ENCODE measurements at places on chromosomes 11 and 22. TPM values are rescaled to one million over a fixed set of nuclear protein-coding genes. Genes with fewer than 3 reads are reported as not detected.
A peak's percentile ranks its signal among the peaks of the same experiment; 100 is the strongest.

GRCh38 chr11:104488561-104488960, 324.6 kb upstream of the PDGFD start:
- H3K4me1 ChIP-seq: peaks cover 7% of the 10 kb centered on the region
- no peaks in the 10 kb centered on the region for H3K36me3 ChIP-seq
- no peaks in the 10 kb centered on the region for H3K27me3 ChIP-seq
- no peak overlapping the region for H3K27ac ChIP-seq
- H3K4me3 ChIP-seq: peak overlapping the region; percentile 5

The DEUP1 gene
- total RNA-seq: not detected

- H3K4me3 ChIP-seq: no peak overlapping the region
- peak; percentile 95 for DNase-seq
- no peaks in the 10 kb centered on the region for H3K27me3 ChIP-seq
- peak overlapping the region; percentile 34 for H3K27ac ChIP-seq
- H3K4me1 ChIP-seq: no peaks in the 10 kb centered on the region
Observed at GRCh38 chr22:24175160-24175808, 6.0 kb upstream of the SUSD2 start.

DNA sequence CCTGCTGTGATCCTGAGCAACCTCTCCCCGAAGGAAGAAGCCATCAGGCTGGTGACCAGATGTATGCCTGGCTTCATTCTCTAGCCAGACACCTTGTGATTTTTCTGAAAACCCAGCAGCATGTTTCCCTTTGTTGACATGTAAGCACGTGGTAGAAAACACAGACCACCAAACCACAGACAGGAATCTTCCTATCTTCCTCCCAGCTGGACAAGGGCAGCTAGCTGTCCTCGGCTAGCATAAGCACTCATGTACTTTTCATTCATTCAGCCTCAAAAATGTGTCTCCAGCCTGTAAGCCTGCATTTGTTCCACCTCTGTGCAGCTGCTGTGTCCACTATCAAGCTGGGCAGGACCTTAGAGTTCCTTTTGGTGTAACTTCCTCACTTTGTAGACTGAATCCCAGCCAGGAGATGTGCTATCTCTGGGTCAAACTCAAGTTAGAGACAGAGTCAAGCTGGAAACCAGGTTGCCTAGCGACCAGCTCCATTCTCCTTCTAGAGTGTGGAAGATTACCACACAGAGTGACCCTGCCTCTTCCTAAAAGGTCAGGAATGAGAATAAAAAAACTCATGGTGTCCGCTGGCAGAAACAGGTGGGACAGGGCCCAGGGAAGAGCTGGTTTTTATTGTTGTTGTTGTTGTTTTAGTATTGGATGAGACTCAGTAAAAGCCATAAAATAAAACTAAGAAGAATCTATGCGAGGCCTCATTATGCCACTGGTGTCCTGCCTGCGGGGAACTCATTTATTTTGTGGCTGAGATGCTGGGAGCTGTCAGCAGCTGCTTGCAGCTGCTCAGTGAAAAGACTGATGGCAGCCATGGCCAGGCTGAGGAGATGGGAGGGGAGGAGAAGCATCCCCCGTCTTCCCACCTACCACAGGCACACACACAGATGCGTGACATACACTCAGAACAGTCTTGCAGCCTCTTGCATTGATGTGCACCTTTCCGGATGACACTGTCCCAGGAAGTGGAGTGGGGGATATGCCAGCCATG, 7.4 kb upstream of the CLMP start:
- H3K27me3 ChIP-seq: no peaks in the 10 kb centered on the region
- H3K4me1 ChIP-seq: peaks cover 17% of the 10 kb centered on the region
- DNase-seq: peak; percentile 66
- H3K36me3 ChIP-seq: no peaks in the 10 kb centered on the region
- H3K27ac ChIP-seq: peak overlapping the region; percentile 75
- no peak overlapping the region for H3K4me3 ChIP-seq

- no peak for DNase-seq
- H3K36me3 ChIP-seq: peaks cover 52% of the 10 kb centered on the region
- no peak overlapping the region for H3K27ac ChIP-seq
- no peaks in the 10 kb centered on the region for H3K4me1 ChIP-seq
Observed at GRCh38 chr11:87179621-87180020, 141.9 kb downstream of the TMEM135 start.

The TSSK2 gene
- total RNA-seq: not detected

- H3K27me3 ChIP-seq: no peaks in the 10 kb centered on the region
- no peak for DNase-seq
- H3K4me1 ChIP-seq: no peaks in the 10 kb centered on the region
Observed at GRCh38 chr11:40032331-40032730, 1427.1 kb downstream of the LRRC4C start.

DNA sequence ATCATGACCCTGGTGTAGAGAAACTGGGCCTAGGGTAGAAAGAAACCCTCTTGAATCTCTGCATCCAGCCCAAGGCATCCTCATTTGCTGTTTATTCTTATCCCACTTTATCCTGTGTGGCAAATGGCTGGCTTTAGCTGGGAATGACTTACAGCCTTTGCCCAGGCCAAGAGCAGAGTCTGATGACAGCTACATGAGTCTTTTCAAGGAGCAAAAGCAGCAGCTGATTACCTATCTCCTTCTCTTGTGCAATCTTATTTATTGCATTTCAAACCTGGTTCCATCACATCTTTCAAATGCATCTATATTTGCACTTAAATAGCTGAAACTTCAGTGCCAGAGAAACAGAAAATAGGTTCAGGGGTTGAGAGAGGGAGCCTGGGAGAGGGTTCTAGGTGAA, 26.1 kb downstream of the SYT13 start:
- H3K4me3 ChIP-seq: no peak overlapping the region
- DNase-seq: no peak
- H3K27me3 ChIP-seq: no peaks in the 10 kb centered on the region
- H3K4me1 ChIP-seq: no peaks in the 10 kb centered on the region
- H3K36me3 ChIP-seq: no peaks in the 10 kb centered on the region

The IGSF9B gene
- total RNA-seq: 23.0 TPM

The LGR4 gene
- 123 TPM for total RNA-seq

The RFPL3 gene
- total RNA-seq: not detected

- H3K4me1 ChIP-seq: no peaks in the 10 kb centered on the region
- H3K27me3 ChIP-seq: no peaks in the 10 kb centered on the region
- DNase-seq: no peak
- no peak overlapping the region for H3K4me3 ChIP-seq
- H3K36me3 ChIP-seq: no peaks in the 10 kb centered on the region
Observed at GRCh38 chr11:1927848-1928469, 8.5 kb downstream of the TNNT3 start.

DNA sequence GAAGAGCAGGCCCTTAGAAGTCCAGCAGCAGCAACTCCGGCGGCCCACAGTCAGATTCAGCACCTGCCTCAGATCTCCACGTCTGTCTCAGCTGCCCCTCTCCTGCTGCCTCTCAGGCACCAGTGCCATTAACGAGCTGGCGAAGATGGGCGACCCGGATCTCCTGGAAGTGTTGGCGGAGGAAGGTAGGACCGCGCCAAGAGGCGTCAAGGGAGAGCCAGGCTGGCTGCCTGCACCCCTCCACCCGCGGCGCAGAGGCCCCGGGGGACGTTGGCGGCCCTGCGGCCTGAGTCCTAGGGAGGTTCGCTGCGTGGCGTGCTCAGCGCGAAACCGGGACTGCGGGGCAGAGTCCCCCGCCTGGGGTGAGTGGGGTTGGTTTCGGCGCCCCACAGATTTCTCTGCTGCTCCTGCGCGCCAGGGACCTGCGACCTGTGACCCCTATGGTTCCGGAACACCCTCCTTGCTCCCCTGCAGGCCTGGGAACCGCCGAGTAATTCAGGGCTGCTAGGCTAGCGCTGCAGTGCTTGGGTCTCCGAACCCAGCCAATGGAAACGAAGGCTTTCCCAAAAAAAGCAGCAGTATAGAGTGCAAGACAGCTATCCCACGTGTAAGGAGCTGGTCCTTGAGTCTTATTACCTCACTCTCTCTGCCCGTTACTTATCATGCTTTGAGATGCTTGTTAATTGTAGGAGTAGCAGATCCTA, 615 bp downstream of the ANO5 start:
- no peak overlapping the region for H3K27ac ChIP-seq
- H3K4me3 ChIP-seq: peak overlapping the region; percentile 85
- no peaks in the 10 kb centered on the region for H3K36me3 ChIP-seq
- H3K4me1 ChIP-seq: peaks cover 4% of the 10 kb centered on the region
- H3K27me3 ChIP-seq: no peaks in the 10 kb centered on the region

GRCh38 chr11:15291885-15292284, 177.2 kb downstream of the INSC start:
- no peaks in the 10 kb centered on the region for H3K4me1 ChIP-seq
- DNase-seq: no peak

The OR8K5 gene
- not detected for total RNA-seq

DNA sequence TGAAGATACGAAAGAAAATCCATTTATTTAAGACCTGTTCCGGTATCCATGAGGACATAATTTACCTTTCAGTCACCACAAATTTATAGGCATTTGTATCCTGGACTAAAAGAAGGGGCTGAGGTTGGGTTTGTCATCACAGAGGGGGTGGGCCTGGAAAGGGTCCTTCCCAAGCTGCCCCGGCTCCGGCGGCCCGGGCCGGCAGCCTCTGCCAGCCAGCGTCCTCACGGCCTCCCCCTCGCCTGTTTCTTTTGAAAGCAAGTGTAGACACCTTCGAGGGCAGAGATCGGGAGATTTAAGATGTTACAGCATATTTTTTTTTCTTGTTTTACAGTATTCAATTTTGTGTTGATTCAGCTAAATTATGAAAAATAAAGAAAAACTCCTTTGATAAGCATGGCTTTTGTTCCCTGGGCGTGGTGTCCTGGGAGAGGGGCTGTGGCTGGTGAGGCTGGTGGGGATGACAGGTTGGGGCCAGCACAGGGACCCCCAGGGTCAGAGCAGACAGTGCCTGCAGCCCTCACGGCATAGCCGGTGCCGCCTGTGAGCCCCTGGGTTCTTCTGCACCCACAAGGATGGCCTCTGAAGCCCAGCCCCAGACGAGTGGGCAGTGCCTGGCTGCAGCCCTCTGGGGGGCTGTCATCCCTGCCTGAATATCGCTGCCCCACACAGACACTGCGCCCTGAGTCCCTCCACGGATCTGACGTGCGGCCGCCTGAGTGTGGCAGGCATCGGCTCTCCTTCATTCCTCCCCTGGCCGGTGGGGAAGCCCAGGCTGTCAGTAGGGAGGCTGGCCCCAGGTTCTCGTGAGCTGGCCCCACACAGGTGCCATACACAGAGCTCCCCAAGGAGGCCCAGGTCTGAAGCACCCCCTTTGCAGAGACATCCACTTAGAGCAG, 1075.9 kb downstream of the BRD1 start:
- DNase-seq: peak; percentile 39
- no peaks in the 10 kb centered on the region for H3K36me3 ChIP-seq
- no peak overlapping the region for H3K4me3 ChIP-seq

DNA sequence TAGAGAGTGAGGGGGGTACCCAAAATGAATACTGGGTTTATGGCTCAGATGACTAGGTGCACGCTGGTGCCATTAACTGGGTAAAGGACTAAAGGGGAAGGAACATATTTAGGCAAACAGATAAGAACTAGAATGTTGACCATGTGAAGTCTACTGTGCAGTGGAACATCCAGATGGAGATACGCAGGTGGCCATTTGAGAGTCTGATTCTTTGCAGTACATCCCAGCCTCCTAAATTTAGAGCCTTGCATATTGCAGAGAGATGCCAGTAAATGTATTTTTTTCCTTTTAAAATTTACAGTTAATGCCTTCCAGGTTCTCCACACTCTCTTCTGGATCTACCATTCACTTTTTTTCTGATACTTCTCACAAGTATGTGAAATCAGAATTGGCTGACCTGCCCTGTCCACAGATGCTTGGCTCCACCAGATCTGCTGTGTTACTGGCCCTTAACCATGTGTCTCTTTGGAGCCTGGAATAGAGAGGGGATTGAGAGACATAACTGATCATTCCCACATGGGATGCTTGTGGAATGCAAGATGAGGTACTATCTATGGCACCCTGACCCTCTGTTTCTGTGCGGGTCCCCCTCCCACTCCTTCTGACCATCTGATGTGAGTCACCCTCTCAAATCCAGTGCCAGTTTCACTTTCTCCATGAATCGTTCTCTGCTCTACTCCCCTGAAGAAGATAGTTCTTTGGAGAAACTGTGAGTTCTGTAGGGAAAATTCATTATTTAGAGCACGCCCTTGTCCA, 77.0 kb upstream of the NCAM1 start:
- no peak for DNase-seq
- H3K27me3 ChIP-seq: peaks cover 7% of the 10 kb centered on the region
- no peaks in the 10 kb centered on the region for H3K4me1 ChIP-seq
- H3K27ac ChIP-seq: no peak overlapping the region
- H3K4me3 ChIP-seq: no peak overlapping the region

The QSER1 gene
- 82.0 TPM for total RNA-seq

GRCh38 chr11:96337541-96338431, 5.2 kb downstream of the MAML2 start:
- peak overlapping the region; percentile 100 for H3K4me3 ChIP-seq
- DNase-seq: no peak
- no peak overlapping the region for H3K27ac ChIP-seq
- no peaks in the 10 kb centered on the region for H3K27me3 ChIP-seq

The ANO9 gene
- 12.8 TPM for total RNA-seq

DNA sequence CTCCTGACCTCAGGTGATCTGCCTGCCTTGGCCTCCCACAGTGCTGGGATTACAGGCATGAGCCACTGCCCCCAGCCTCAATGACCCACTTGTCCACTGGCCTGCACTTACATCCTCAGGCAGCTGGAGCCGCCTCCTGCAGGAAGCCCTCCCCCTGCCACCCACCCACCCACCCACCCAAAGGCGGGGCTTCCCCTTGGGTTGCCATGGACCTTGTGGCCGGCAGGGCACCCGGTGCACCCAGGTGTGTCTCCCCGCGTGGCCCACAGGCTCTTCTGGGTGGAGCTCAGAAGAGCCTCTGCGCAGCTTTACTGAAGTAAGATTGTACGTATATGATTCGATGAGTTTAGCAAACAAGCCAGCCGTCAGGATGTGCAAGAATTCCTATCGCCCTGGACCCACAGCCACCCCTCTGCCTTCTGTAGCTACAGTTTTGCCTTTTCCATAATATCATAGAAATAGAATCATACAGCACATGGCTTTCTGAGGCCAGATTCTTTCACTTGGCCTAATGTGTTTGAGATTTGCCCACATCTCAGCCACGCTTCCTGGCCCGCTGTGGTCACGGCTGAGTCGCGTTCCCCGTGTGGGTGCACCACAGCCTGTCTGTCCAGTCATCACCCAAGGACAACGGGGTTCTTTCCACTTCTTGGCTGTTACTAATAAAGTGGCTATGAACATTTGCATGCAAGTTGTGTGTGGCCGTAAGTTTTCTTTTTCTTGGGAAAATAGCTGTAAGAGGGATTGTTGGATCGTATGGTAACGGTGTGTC, 5.3 kb upstream of the BRSK2 start:
- H3K36me3 ChIP-seq: no peaks in the 10 kb centered on the region
- no peak overlapping the region for H3K4me3 ChIP-seq
- no peak for DNase-seq
- H3K4me1 ChIP-seq: peaks cover 6% of the 10 kb centered on the region
- no peak overlapping the region for H3K27ac ChIP-seq

The OR8J3 gene
- not detected for total RNA-seq

DNA sequence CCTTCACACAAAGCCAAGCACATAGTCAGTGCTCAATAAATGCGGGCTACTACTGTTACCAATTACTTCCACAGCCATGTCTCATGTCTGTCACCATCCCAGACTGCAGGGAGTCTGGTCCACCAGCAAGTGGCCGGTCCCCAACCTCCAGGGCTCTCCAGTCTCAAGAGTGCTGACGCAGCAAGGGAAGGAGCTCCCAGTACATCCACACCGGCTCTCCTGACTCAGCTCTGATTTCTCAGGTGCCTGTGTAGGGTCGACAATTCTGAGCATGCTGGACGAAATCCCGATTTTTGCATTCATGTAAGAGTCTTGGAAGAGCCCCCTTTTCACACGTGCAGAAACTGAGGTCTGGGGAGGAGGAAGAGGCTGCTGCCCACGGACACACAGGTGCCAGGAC, 10.3 kb upstream of the NEFH start:
- peaks cover 20% of the 10 kb centered on the region for H3K27me3 ChIP-seq
- no peaks in the 10 kb centered on the region for H3K36me3 ChIP-seq
- peak overlapping the region; percentile 79 for H3K4me3 ChIP-seq
- no peak overlapping the region for H3K27ac ChIP-seq
- no peaks in the 10 kb centered on the region for H3K4me1 ChIP-seq
- DNase-seq: peak; percentile 77

All from endodermal cell (in vitro differentiated cells).